ENCODE measurements at places on chromosomes 1 and 21.

DNA sequence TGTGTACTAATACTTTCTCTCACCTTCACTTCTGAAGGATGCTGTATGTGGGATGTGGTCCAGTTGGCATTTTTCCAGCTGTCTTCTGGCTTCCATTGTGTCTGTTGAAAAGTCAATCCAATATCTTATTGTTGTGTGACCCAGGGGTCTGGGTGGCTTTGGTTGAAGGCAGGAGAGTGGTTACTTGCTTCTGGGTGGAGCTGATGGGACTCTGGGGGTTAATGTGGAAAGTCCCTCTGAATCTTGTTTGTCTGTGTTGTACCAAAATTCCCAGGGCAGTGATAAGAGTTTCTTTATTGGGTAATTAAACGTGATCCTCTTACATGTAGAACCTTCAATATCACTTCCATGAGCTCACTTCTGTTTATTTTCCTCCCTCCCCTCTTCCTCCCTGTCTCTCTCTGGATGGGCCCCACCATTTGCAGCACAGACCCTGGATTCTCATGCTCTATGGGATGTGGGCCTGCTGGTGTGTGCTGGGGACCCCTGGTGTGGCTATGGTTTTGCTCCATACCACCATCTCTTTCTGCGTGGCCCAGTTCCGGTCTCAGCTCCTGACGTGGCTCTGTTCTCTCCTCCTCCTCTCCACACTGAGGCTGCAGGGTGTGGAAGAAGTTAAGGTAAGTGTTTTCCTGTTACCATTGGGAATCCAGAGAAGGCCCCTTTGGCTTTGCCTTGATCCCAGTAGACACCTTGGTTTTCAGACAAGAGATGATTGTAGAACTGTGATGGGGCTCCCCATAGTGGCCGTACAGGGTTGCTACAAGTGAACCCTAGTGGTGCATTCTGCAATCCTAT lies 71.5 kb downstream of the HHAT start:
- ATAC-seq: peak; percentile 91

DNA sequence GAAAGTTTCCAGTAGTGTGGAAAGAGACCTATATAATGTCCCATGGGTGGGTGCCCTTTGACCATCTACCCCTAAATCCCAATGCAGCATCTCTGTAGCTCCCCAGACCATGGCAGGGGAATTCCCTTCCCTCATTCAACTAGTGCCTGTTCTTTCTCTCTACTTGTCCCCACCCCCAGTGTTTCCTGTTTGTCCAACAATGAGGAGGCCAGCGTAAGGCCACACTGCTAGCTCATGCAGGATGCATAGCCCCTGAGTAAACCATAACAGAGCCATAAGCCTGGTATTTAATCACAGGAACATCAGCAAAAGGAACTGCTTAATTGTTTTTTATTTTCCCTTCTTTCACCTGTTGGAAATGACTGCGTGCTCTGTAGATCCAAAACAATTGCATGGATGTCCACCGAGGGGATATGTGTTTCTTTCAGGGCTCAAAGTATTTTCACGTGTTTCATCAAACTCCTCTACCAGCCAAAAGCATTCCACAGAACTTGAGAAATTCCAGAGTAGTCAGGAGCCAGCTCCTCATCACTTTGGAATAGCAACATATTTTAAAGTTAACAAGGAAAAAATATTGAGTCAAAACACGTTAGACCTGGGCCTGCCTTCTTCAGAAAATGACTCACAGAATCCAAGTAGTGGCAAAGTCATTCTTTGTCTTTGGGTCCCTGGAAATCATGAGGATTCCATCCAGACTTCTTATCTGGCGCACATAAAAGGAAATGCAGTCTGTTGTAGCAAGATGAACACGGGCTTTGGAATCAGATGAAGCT lies 162.5 kb upstream of the SGIP1 start:
- ATAC-seq: peak; percentile 43

DNA sequence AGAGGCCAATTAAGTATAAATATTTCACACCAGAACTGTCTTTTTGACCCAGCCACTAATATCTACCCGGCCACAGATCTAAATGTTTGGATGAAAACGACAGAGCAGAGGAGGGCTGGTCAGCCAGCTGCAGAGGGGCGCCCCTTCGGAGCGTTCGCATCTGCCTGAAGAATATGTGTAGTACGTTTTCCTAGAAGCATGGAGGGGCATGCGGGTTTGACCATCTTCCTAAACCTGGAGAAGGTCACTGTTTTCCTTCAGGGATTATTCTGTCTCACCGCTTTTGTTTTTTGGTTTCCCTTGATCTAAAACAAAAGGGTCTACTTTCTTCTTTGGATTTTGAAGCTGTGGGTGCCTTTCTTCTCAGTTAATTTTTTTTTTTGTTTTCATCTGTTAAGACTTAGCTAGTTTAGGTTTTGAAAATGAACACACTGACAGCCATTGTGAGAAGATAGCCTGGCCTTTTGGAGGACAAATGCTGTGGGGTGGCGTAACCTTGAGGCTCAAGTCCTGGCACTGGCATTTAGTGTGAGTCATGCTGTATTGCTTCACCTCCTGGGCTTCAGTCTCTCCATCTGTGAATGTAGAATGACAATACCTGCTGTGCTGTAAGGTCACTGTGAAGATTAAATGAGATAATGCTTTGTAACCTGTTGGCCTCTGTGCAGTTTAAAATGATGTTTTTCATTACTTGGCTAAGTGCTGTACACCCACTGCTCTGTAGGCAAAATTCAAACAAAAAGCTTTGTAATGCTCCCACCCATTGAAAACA lies 74.1 kb upstream of the IRF2BP2 start:
- peak; percentile 98 for ATAC-seq

- ATAC-seq: no peak
These were observed 1.4 kb downstream of the SPAG17 start for GRCh38 chr1:118183586-118183985.

GRCh38 chr1:172071746-172072145 lies 230.4 kb downstream of the DNM3 start:
- no peak for ATAC-seq

- no peak for ATAC-seq
These were observed 3.7 kb downstream of the IBA57 start for GRCh38 chr1:228169345-228169744.

- ATAC-seq: no peak
These were observed 40.6 kb upstream of the MAP10 start for GRCh38 chr1:232764458-232765251.

DNA sequence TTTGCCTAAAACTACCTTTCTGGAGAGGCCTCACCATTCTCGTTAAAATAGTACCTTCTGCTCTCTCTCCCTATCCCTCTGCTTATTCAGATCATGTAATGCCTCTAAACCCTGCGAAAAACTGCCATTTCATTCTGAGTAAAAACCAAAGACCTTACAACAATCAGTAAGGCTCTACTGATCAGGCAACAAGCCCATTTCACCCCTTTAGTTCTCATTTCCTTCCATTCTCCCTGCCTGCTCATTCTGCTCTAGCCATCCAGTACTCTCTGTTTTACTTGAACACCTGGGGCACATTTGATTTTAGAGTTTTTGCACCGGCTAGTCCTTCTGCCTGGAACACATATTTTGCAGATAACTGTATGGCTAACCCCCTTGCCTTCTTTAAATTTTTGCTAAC lies 187.8 kb downstream of the COQ8A start:
- ATAC-seq: no peak

DNA sequence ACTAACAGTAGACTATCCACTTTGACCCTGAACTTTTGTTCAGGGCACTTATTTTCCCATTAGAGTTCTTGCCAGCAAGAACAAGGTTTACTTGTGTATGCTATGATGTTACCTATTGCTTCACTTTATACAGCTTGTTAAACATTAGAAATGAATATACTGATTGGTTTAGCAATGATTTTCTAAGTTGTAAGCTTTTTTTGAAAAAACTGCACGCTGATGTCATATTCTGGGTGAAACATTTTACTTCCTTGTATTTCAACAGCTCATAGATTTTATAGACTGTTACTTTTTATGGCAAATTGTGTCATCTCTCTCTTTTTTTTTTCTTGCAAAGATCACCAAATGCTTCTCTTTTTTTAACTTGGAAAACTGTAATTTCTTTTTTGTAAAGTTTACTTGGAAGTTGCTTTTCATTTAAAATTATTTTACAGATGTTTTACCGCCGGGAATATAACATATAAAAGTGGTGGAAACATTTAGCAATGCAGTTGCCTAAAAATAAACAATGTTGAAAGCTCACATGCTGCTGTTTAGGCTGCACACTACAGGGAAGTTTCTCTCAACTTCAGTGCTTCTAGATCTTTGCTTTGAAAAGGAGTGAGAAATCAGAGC lies 215.3 kb upstream of the NFIA start:
- no peak for ATAC-seq

- no peak for ATAC-seq
These were observed 8.1 kb upstream of the KHDRBS1 start for GRCh38 chr1:32005522-32005921.

GRCh38 chr1:53536606-53537005 lies 77.4 kb downstream of the DMRTB1 start:
- no peak for ATAC-seq

GRCh38 chr1:76949503-76949902 lies 82.2 kb downstream of the ST6GALNAC5 start:
- no peak for ATAC-seq

DNA sequence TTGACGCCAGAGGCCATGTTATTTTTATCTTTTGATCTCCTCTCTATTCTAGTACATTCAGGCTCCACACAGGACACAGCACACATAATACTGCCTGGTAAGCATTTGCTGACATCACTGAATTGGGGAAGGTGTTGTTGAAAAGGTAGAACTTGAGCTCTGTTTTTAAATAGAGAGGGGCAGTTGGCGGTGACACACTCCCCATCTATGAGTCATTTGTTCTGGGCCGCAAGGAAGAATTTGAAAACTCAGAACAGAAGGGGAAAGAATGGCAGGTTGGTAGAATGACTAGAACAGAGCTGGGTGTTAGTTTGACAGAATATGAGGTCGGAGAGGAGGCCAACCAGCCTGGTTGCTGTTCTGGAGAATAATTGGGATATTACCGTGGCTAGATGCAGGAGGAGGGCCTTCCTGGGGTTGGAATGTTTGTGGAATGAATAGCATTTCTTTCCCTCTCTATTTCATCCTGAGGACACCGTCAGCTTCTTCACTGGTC lies 52.1 kb upstream of the ERRFI1 start:
- peak; percentile 81 for ATAC-seq

DNA sequence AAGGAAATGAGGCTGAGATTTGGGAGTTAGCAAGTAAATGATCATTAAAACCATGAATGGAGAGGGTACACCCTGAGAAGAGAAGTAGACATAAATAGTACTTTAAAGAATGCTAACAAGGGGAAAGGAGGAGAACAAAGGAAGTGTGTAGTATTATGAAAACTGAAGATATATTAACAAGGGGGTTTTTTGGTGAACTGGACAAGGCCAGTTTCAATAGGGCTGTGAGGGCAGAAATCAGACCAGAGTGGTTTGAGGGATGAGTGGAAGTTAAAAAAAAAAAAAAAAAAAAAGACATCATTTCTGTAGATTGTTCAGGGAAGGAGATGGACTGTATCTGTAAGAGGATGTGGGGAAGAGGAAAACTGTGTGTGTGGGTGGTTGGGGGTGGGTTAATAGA lies 137.1 kb downstream of the PLA2G4A start:
- no peak for ATAC-seq

- no peak for ATAC-seq
These were observed 17.5 kb upstream of the ECE1 start for GRCh38 chr1:21307663-21308305.

- no peak for ATAC-seq
These were observed 1357.6 kb upstream of the B3GALT2 start for GRCh38 chr1:194544012-194544411.

All from esophagus mucosa (tissue), 1 donor.